Thyroid gland (tissue), 4 donors: ENCODE measurements at places on chromosomes 6 and 20. TPM values are rescaled to one million over a fixed set of nuclear protein-coding genes. Genes with fewer than 3 reads are reported as not detected.
A peak's percentile ranks its signal among the peaks of the same experiment; 100 is the strongest.

RAD21L1 gene
- total RNA-seq, result not detected

PSORS1C2 gene
- not detected for total RNA-seq

GRCh38 chr6:42200035-42200434 lies 5.3 kb upstream of the GUCA1B start:
- peaks cover 7% of the 10 kb centered on the region for H3K4me1 ChIP-seq
- no peak for DNase-seq
- no peak overlapping the region for H3K4me3 ChIP-seq
- no peaks in the 10 kb centered on the region for H3K36me3 ChIP-seq

GRCh38 chr6:148769304-148769968 lies 22.6 kb downstream of the UST start:
- H3K27me3 ChIP-seq, result no peaks in the 10 kb centered on the region
- H3K4me3 ChIP-seq, result no peak overlapping the region
- H3K27ac ChIP-seq, result no peak overlapping the region
- DNase-seq, result no peak
- no peaks in the 10 kb centered on the region for H3K36me3 ChIP-seq

DNA sequence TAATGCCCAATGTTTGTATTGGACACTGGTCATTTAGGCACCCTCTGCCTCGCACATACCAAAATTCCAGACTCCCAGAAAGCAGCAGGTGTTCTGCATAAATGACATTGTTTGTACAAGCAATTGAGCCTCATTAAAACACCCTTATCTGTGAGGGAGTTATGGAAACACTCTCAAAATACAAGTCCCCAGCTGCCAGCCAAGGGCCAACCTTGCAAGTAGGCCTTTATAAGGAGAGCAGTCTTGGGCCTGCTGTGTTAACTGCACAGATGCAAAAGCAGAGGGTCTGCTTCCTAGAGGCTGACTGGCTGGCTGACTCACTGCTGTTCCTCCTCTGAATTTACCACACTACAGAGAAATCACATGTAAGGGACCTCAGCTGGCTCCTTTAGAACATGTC lies 150.4 kb upstream of the HMGN3 start:
- no peaks in the 10 kb centered on the region for H3K27me3 ChIP-seq
- H3K4me3 ChIP-seq, result no peak overlapping the region
- H3K36me3 ChIP-seq, result no peaks in the 10 kb centered on the region
- no peak overlapping the region for H3K27ac ChIP-seq

DNA sequence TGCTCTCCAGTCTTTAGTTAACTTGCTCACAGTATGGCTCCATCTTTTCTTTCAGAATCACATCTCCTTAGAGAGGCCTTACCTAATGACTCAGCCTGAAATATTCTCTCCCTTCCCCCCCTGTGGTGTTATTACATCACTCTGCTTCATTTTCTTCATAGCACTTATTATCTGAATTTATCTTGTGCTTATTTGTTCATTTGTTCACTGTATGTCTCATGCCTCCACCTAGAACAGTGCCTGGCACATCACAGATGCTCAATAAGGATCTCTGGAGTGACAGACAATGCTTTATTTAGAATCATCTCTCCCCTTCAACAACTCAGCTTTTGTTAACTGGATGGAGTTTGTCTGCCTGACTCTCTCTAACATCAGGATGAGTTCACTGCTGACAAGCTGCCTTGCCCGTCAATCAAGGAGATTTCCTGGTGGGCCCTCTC lies 96.6 kb upstream of the MAN1A1 start:
- no peaks in the 10 kb centered on the region for H3K27me3 ChIP-seq
- peaks cover 16% of the 10 kb centered on the region for H3K4me1 ChIP-seq
- no peaks in the 10 kb centered on the region for H3K36me3 ChIP-seq
- peak overlapping the region; percentile 49 for H3K27ac ChIP-seq

DNA sequence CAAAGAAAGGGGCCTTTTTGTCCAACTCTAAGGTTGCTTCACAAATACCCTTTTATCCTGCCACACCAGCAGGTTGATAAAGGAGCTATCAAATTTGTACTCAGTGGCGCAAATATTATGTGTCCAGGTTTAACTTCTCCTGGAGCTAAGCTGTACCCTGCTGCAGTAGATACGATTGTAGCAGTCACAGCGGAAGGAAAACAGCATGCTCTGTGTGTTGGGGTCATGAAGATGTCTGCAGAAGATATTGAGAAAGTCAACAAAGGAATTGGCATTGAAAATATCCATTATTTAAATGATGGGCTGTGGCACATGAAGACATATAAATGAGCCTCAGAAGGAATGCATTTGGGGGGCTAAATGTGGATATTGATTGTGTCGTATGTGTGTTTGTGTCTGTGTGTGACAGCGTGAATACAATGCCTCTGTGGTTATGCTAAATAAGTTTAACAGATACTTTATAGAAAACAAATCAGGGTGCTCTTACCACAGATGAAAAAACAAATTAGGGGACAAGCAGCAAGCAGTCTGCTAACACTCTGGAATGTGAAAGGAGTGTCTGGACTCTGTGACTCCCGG lies 33.6 kb downstream of the HM13 start:
- H3K36me3 ChIP-seq, result peaks cover 8% of the 10 kb centered on the region
- DNase-seq, result no peak
- no peaks in the 10 kb centered on the region for H3K27me3 ChIP-seq

- peaks cover 3% of the 10 kb centered on the region for H3K36me3 ChIP-seq
- DNase-seq, result peak; percentile 96
- H3K27me3 ChIP-seq, result no peaks in the 10 kb centered on the region
- no peak overlapping the region for H3K4me3 ChIP-seq
- H3K4me1 ChIP-seq, result peaks cover 83% of the 10 kb centered on the region
These were observed 9.9 kb downstream of the BCL2L1 start for GRCh38 chr20:31712564-31713311.

MCCD1 gene
- total RNA-seq, result not detected

DNA sequence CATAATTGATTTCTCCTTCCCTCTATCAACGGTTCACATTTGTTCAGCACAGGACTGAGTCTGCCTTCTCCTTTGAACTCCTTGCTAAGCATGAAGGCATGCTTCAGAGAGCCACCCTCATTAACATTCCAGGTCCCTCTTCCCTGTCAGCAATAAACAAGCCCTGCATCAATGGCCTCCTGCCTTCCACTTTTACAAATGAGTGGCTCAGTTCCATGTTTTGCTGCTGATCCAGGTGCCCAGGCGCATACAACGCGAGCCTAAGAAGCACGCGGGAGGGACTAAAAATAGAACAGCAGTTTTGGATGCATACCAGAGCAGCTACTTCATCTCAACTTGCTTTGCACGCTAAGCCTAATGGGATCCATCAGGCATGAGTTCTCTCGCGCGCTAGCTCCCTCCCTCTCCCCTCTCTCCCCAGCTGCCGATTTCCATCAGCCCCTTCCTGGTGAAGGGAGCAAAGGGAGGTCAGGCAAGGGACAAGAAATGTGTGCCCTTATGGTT lies 53.4 kb downstream of the TRAF3IP2 start:
- H3K4me1 ChIP-seq, result peaks cover 58% of the 10 kb centered on the region
- H3K4me3 ChIP-seq, result no peak overlapping the region
- peak overlapping the region; percentile 96 for H3K27ac ChIP-seq
- no peaks in the 10 kb centered on the region for H3K36me3 ChIP-seq
- H3K27me3 ChIP-seq, result no peaks in the 10 kb centered on the region
- peak; percentile 90 for DNase-seq

GRCh38 chr6:13446381-13446780 lies 41.0 kb downstream of the GFOD1 start:
- H3K27me3 ChIP-seq, result no peaks in the 10 kb centered on the region
- no peak overlapping the region for H3K4me3 ChIP-seq
- DNase-seq, result no peak
- no peaks in the 10 kb centered on the region for H3K36me3 ChIP-seq
- no peak overlapping the region for H3K27ac ChIP-seq

DNA sequence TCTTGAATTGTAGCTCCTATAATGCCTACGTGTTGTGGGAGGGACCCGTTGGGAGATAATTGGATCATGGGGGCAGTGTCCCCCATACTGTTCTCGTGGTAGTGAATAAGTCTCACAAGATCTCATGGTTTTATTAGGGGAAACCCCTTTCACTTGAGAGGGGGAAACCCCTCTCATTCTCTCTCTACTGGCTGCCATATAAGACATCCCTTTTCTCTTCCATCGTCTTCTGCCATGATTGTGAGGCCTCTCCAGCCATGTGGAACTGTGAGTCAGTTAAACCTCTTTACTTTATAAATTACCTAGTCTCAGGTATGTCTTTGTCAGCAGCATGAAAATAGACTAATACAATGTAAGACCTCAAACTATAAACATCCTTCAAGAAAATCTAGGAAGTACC lies 23.1 kb downstream of the PAQR8 start:
- no peak overlapping the region for H3K4me3 ChIP-seq
- H3K4me1 ChIP-seq, result peaks cover 13% of the 10 kb centered on the region
- no peaks in the 10 kb centered on the region for H3K27me3 ChIP-seq
- H3K36me3 ChIP-seq, result no peaks in the 10 kb centered on the region
- no peak overlapping the region for H3K27ac ChIP-seq

DNA sequence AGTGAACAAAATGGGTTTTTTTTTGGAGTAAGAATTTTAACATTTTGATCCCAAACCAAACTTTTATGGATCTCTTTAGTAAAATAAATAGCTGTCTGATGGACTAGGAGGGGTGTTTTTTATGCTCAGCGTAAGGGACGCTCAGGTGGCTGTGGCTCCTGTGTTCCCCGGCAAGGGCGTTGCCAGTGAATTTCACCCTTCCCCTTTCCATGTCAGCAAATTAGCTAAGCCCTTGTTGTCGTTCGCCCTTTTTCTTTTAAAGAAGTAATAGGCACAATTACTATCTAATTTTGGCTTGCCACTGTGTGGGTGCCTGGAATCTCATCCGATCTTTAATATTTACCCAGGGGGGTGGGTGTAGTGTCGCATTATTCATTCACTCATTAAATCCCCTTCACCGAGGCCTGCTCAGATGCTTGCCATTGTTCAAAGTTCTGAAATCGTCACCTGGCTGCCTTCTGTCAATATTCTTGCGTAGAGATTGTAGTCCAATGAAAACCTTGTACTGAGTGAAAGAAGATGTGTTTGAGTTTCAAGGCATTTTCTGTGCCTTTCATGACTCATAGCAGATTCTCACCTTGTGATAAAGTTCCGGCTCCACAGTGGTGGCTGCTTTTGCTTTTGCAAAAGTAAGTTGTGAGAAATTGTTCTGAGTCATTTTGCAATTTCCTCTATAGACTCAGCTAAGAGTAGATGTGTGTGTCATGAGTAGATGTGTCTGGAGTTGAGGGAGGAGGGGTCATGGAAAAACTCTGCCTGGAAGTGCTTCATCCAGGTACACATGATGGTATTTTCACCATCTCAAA lies 40.0 kb upstream of the CLDN20 start:
- H3K27me3 ChIP-seq, result no peaks in the 10 kb centered on the region
- H3K4me1 ChIP-seq, result peaks cover 17% of the 10 kb centered on the region
- H3K27ac ChIP-seq, result no peak overlapping the region
- no peak overlapping the region for H3K4me3 ChIP-seq
- no peaks in the 10 kb centered on the region for H3K36me3 ChIP-seq
- DNase-seq, result no peak

- no peaks in the 10 kb centered on the region for H3K36me3 ChIP-seq
- no peak for DNase-seq
- no peaks in the 10 kb centered on the region for H3K4me1 ChIP-seq
These were observed 120.1 kb upstream of the ADGRF1 start for GRCh38 chr6:47162231-47162630.

GRCh38 chr20:16527438-16527837 lies 45.8 kb downstream of the KIF16B start:
- DNase-seq, result no peak
- H3K36me3 ChIP-seq, result no peaks in the 10 kb centered on the region
- H3K4me3 ChIP-seq, result no peak overlapping the region
- no peaks in the 10 kb centered on the region for H3K4me1 ChIP-seq
- H3K27ac ChIP-seq, result no peak overlapping the region

DNA sequence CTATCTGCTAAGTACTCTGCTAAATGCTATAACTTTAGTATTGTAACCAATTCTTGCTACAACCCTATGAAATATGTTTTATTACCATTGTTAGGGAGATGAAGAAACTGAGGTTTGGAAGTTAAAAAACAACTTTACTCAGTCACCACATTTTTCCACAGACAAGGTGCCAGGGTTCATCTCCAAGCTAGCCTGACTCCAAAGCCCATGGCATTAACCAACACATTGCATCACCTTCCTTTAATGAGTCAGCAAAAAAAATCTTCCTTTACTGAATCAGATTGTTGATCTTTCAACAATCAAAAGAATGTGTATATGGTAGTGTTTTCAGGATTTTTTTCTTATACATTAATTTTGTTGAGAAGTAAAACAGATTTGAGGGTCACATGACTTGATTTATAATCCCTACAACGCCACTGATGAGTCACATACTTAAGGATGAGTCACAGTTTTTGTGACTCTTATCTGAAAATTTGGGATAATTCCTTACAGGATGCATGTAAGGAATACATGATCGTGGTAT lies 41.5 kb downstream of the MAN1A1 start:
- H3K4me3 ChIP-seq, result no peak overlapping the region
- no peak overlapping the region for H3K27ac ChIP-seq
- H3K4me1 ChIP-seq, result no peaks in the 10 kb centered on the region
- no peak for DNase-seq

FAM83C gene
- not detected for total RNA-seq

GRCh38 chr20:20138301-20139064 lies 86.2 kb downstream of the CFAP61 start:
- H3K27me3 ChIP-seq, result no peaks in the 10 kb centered on the region
- no peak overlapping the region for H3K4me3 ChIP-seq
- no peak overlapping the region for H3K27ac ChIP-seq
- no peak for DNase-seq
- no peaks in the 10 kb centered on the region for H3K36me3 ChIP-seq

GINS1 gene
- total RNA-seq, result not detected

MUCL3 gene
- not detected for total RNA-seq

GRCh38 chr6:38350942-38351341 lies 288.8 kb downstream of the BTBD9 start:
- H3K4me3 ChIP-seq, result no peak overlapping the region
- no peaks in the 10 kb centered on the region for H3K36me3 ChIP-seq
- no peak overlapping the region for H3K27ac ChIP-seq

- no peaks in the 10 kb centered on the region for H3K36me3 ChIP-seq
- H3K27ac ChIP-seq, result peak overlapping the region; percentile 31
- no peak for DNase-seq
- H3K27me3 ChIP-seq, result no peaks in the 10 kb centered on the region
- peaks cover 35% of the 10 kb centered on the region for H3K4me1 ChIP-seq
These were observed 74.5 kb downstream of the GFOD1 start for GRCh38 chr6:13412639-13413465.
